ENCODE measurements at places on chromosomes 4 and X.

GRCh38 chrX:137792214-137792613 lies 226.3 kb downstream of the ZIC3 start:
- no peak for DNase-seq

- DNase-seq = no peak
Observed at GRCh38 chrX:70042399-70043371, 7.1 kb downstream of the AWAT2 start.

GRCh38 chrX:43573441-43574015 lies 82.6 kb upstream of the MAOA start:
- DNase-seq = no peak

DNA sequence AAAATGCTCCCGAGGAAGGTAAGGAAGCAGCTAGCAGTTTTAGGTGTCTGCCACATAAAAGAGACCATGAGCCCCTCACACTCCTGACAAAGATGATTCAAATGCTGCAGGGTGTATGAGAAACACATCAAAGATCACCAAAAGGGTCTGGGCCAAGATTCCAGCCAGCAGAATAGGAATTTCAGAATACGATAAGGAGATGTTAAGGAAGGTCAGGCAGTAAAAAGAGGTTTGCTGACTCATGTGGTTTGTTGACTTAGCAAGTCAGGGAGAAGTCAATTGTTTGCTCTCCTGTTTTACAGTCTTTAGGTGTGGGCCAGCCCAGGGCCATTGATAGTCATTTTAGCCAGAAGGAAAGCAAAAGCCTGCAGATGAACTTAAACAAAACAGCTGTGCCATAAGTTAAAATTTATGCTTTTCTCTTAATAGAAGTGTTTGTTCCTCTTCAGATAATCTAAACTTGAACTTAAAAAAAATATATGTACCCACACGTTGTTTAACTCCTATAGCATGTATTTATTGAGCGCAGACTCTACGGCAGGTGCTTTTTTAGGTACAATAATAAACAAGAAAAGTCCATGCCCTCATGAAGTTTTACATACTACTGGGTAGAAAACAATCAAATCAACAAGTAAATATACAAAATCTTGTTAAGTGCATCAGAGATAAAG lies 115.6 kb downstream of the CAMK2D start:
- no peak for DNase-seq

- DNase-seq = no peak
Observed at GRCh38 chrX:126338916-126339315, 172.8 kb upstream of the DCAF12L2 start.

DNA sequence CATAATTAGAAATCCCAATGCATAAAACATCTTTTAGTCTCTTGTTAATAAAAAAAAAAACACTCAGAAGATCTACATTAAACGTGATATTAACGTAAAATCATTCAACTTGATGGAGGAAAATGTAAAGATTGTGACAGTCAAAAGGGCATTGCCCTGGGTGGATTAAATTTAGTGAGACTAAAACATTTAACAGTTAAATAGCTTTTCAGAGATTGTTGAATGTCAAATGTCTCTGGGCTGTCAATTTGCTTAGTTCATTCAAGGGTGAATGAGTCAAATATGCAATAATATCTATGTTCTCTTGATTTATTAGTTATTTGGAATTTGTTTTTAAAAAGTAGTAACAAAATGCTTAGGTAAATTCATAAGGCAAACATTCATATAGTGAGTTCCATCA lies 836.6 kb upstream of the PCDH10 start:
- no peak for DNase-seq

DNA sequence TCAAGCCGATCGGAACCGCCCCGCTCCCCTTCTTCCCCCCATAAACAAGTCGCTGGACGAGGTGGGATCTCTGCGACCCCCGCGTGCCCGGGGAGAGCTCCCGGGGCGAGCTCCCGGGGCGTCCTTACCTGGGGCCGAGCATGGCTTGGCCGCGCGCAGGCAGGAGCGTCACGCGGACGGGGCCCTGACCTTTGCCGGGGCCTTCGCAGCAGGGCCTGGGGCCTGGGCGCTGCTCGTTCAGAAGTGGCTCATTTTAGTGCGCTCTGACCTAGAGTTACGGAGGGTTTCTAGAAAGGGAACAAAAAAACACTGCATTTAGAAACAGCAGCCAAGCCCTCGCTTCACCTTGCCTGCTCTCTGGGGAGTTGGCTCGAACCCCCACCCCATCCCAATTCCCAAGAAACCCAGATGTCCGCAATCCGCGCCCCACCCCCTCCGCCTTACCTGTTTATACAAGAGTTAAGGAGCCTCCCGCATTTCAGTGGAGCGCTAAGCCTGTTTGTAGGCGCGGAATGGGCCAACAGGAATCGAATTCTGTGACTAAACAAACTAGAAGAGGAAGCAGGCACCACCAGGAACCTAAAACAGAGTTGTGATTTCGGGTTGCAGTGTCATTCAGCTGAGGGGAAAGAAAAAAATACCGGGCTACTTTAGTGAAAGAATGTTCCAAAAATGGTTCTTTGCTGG lies 814 bp upstream of the RBM47 start:
- no peak for DNase-seq

DNA sequence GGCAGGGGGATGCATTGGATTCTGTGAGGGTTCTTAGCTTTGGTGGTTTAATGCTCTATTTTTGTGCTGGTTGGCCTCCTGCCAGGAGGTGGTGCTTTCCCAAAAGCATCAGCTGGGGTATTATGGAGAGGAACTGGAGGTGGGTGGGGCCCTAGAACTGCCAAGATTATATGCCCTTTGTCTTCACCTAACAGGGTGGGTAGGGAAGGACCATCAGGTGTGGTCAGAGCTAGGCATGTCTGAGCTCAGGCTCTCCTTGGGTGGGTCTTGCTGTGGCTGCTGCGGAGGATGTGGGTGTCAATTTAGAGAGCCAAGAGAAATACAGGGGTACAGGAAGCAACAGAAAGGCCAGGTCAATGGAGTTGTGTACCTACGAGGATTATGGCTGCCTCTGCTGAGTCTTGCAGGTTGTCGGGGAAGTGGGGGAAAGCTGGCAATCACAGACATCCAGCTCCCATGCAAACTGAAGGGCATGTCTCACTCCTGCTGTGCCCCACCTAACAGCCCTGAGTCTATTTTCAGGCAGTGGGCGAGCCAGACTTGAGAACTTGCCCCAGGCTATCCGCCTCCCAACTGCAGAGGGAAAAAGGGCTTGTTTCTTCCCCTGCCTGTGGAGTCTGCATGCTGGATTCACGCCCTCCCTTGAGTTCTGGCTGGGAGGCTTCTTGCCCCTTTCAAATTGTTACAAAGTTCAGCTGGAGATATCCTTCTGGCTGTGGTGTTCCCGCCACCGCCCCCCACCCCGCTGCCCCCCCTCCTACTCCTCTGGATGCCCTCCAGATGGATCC lies 212.0 kb downstream of the COMMD8 start:
- no peak for DNase-seq

DNA sequence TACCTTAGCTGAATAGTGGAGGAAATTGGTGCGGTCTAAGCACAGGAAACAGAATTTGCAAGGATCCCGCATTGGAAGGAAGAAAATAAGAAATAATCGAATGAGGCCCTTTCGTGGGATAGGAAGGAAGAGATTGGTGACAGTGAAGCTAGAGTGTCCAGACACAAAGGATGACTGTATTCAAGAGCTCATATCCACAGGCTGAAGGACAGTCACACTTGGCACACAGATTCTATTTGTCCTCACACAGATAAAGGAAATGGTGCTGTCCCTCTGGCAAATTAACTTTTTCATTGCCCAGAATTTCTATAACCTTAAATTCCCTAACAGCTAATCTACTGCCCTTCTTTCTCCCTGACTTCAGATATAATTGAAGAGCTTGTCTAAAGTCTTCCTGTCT lies 2188.9 kb upstream of the TENM3 start:
- DNase-seq = no peak

DNA sequence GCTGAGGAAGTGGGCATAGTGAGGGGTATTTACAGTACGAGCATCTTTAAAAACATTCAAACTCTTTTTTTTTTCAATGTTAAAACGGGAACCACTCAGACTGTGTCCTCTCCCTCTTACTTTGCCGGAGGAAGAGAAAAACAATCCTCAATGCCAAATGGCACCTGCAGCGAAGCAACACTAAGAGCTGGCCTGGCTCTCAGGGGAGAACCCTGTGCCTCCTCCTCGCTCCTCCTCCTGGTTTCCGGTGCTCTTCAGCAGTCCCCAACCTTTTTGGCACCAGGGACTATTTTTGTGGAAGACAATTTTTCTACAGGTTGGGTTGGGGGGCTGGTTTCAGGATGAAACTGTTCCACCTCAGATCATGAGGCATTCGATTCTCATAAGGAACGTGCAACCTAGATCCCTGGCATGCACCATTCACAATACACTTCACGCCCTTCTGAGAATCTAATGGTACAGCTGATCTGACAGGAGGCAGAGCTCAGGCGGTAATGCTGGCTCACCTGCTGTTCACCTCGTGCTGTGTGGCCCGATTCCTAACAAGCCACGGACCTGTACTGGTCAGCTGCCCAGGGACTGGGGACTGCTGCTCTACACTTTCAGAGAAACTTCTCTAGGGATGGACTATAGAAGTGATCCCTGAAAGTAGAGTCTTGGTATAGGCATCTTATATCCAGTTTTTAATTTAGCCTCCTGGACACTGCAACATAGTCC lies 404.1 kb downstream of the RAPGEF2 start:
- DNase-seq = no peak

DNA sequence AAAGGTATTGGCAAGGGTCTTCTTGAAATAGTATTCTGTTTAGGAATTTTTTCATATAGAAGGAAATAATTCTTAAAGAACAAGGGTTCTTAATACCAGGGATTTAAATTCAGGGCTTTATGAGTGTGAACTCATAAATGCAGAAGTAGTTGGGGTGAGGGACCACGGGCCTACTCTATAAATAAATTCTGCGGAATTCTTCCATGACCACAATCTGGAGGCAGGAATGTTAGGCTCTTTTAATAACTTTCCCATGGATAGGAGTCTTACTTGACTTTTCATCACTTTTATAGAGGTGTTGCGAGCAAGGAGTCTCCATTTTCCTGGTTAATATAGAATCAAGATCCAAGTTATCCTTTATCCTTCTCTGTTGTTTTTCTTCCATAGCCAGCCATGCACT lies 76.7 kb upstream of the SLC4A4 start:
- DNase-seq = no peak

DNA sequence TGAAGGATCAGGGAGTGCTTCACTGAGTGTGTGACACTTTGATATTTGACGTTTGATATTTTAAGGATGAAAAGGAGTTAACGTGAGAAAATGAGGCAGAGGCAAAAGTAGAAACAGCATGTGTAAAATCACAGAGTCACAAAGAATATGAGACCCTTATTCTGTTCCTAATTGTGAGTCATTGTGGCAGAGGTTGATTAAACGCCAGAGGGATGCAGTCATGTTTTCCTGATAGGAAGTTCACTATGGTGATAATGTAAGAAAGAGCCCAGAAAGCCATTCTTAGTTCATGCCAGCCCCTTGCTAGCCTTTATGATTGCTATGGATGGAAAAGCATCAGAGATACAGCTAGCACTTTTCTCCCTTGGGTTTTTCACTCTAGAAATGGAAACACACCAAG lies 33.5 kb upstream of the IGSF1 start:
- DNase-seq = no peak

GRCh38 chrX:124634363-124634762 lies 288.0 kb downstream of the SH2D1A start:
- no peak for DNase-seq

- DNase-seq = no peak
Observed at GRCh38 chr4:70298051-70298450, 36.7 kb upstream of the CABS1 start.

DNA sequence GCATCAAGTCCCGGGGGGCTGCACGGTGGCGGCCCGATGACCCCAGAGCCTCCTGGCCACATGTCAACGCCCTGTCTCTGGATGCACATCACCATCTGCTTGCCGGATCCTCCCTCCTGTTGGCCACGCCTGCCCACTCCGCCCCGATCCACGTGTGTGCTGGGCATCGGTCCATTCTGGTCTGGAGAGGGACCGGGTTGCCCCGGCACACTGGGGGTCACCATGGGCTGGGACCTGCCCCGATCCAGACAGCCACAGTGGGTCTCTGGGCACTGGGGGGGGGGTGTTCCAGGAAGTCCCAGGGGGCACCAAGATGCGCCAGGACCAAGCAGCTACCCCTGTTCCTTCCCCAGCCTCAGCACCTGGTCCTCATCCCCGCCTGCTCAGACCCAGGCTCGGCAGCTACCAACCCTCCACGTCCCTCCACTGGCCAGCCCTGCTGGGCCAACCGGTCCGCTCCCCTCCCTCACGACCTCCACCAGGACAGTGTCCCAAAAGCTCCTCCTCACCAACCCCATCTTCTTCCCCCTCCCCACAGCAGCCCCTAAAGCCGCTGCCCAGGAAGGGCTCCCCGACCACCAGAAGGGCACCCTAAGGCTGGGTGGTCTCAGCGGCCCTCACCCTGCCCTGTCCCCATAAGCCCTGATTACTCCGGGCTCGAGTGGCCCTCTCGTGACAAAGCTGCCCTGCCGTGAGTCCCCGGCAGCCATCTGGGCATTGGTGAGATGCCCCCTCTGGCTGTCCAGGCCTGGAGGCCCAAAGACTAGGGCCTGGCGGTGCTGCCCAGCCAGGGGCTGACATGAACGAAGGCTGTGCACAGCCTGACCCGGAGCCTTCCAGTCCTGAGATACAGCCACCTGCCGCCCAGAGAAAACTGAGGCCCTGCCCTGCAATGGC lies 4.6 kb downstream of the CTBP1 start:
- no peak for DNase-seq

DNA sequence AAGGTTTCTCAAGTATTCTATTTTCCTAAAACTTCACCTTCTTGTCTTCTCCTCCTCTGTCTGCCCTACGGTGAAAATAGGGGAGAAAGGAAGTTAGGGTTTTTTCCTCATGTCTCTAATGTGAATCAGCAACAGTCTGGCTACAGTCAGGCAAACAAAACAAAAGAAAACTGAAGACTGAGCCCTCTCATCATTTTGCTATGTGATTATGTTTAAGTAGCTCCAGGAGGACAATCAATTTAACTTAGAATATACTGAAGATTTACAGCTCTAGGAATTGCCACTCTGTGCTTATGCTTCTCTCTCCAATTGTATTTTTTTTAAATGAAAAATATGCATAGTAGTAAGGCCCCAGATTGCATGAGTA lies 316.2 kb downstream of the GPAT3 start:
- DNase-seq = no peak

DNA sequence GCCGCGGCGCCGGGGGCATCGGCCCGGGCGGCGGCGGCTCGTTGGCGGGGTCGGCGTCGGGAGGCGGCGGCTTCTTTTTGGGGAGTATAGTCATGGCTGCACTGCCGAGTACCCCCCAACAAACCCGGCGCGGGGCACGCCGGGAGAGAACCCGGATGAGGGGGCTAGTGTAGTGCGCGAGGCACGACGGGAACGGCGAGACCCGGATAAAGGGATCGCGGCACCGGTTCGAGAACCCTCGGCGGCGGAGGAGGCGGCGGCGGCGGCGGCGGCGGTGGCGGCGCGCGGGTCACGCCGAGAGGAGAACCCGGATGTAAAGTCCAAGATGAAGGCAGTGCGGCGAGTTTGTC lies at the start of gene OTUD5:
OTUD5 (minus strand) TSS at position 131 of the 350 bp plus-strand sequence; CDS start at position 94, 37 bp downstream.
- DNase-seq = peak; percentile 60

DNA sequence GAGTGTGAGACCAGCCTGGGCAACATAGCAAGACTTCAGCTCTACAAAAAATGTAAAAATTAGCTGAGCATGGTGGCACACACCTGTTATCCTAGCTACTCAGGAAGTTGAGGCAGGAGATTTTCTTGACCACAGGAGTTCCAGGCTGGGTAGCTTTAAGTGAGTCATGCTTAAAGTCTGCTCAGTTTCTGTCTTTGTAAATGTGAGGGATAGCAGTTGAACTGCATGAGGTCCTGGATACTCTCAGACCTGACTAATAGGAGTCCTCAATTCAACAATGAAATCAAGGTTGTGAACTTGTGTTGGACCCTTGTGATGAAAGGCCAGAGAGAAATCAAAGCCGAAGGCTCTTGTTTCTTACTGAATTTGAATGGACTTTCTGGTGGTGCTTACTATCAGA lies 45.2 kb downstream of the STARD8 start:
- no peak for DNase-seq
